Activated T-cell treated with anti-CD3 and anti-CD28 coated beads, Interleukin-2, amount 50 U/mL, for 48 hours (primary cell): ENCODE measurements at places on chromosomes 6 and 20.

GRCh38 chr6:17038316-17038715 lies 63.5 kb upstream of the STMND1 start:
- DNase-seq: no peak

DNA sequence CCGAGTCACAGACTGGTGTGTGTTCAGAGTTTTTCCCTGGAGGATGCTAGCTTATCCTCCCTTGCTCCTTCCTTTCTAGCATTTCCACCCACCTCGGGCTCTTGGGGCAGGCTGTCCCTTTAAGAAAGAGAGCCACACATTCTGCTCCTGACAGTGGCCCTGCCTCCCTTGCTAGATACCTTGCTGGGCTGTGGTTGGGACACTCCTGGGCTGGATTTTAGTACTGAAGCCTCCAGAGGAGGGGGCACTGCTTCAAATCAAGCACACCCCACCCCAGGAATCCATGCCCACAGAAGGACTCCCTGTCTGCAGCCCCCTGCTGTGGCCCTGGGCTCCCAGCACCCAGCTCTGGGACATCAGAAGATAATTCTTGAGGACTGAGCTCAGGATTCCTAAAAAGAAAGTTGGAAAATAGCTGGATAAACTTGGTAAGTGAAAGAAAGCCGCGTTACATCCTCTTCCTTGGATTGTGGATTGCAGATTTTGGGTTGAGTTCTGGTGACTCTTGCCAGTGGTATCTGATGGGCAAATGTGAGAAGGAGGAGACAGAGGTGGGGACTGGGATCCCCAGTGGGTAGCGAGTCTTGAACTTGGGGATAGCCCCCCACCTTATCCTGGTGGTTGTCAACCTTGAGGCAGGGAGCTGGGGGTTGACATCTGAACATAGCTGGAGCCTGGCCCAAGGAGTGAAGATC lies 29.0 kb downstream of the DAAM2 start:
- DNase-seq: no peak

GRCh38 chr6:100101644-100102043 lies 107.6 kb upstream of the MCHR2 start:
- DNase-seq: no peak

- DNase-seq: no peak
These were observed 696.3 kb upstream of the SLC35B3 start for GRCh38 chr6:9131616-9132015.

DNA sequence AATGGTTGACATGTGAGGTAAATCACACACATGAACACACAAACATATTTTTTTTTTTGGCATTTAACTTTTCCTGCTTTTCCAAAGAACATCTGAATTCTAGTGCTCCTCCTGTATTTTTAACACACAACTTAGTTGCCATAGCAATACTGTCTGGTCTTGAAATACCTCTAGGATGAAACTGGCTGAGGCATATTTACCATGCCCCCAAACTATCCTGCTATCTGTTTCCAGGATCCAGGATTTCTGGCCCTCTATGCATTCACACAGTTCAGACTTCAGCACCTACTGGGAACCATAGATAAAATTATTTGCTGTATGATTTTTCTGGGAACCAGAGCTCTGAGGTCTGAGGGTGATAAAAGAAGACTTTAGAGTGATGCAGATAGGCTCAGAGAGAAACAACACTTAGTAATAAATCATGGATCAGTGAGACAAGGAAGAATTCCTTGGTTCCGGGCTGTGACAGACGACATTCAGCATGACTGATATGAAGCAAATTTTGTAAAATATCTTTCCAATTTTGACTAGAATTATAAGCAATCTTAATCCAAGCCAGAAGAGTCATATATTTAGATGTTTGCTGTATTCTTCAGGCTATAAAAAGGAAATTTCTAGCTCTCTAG lies 359.7 kb downstream of the BTBD9 start:
- DNase-seq: no peak

DNA sequence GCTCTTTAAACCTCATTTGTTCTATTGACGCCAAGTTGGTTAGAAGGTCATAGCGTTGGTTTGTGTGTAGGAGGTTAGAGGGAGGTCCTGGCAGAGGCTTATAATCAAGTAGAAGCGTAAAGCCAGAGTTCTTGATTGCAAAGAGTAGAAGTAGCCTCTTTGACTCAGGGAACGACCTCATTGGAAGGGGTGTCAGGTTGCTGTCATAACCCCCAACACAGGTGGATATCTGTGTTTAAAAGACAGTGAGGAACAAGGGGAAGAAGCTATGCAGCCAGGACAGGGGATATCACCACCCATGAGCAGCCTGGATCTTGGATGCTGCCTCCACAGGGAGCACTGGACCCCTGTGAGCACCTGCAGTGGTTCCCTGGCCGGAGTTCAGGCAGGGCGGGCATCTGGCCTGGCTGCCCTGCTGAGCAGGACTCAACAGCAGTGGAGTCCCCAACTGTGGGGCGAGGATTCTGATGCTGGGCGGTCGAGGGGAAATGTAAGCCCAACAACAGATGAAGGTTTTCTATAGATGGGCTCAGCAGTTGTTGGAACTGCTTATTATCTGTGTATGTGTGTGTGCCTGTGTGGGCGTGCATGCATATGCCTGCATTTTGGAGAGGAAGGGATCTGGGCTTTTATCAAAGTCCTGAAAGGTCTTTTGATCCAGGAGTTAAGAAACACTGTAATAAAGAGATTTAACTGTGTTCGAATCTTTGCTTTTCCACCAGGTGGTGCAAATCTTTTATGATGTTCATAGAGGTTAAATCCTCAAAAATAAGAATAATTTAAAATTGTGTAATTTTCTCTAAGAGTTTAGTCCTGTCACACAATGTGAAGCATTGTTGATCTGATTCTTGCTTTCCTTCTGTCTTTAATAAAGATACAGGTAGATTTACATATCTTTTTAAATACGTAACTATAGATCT lies 27.7 kb downstream of the HIVEP1 start:
- no peak for DNase-seq

DNA sequence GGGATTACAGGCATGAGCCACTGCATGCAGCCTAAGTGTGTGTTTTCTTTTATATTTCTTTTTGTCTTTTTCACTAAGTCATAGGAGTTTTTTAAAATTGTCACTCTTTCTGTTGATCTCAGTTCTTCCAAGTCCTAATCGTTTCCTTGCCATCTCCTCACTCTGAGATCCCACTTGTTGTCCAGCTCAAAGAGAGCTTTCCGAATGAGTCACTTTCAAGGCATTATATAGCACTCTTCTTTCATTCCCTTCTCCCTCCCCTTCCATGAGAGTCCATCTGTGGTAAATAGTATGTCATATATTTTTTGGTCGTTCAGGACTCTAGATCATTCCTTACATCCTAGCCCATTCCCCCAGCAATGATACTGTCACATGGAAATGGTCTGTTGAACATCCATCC lies 4.3 kb downstream of the VAPB start:
- DNase-seq: no peak

- DNase-seq: no peak
These were observed 185.6 kb downstream of the BMP7 start for GRCh38 chr20:57080796-57081195.

GRCh38 chr6:1856381-1856780 lies 246.7 kb downstream of the FOXC1 start:
- DNase-seq: no peak

DNA sequence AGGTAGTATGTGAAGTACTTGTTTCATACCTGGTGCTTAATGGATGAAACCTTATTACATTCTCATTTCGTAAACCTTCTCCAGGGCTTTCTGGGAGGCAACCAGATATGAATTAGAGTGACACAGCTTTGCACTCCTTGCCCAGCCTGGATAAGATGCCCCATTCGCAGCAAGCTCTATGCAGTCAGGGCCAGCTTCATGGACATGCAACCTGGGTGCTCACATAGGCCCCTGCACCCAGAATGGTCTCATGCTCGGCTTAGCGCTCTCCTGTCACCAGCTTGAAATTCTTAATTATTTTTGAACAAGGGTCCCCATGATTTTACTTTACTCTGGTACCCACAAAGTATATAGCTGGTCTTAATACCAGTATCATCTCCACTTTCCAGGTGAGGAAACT lies 11.3 kb upstream of the PTGIS start:
- DNase-seq: no peak

GRCh38 chr6:131029626-131030297 lies 33.3 kb downstream of the EPB41L2 start:
- no peak for DNase-seq

- no peak for DNase-seq
These were observed 15.1 kb downstream of the PKIG start for GRCh38 chr20:44597516-44597915.

GRCh38 chr6:92752114-92752513 lies 667.2 kb downstream of the EPHA7 start:
- DNase-seq: no peak

DNA sequence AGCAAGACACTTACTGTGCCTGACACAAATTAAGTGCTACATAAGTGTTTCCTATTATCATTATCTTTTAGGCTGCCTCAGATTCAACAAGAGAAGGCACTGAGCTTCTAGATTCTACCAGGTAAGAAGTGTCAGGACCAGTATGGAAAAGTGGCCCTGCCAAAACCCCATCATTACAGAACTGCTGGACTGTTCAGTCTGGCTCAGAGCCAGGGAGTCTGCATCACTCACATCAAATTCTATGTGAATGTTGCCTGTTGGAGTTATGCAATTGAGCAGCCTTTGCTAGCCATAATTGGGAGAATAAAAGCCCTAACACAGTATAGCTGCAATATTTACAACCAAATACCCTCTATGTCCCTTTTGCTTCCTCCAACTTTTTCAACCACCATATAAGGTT lies 70.9 kb downstream of the ATG5 start:
- DNase-seq: no peak

- DNase-seq: no peak
These were observed 123.2 kb upstream of the ID4 start for GRCh38 chr6:19713984-19714383.

GRCh38 chr6:41252401-41253169 lies 24.4 kb downstream of the TREML4 start:
- no peak for DNase-seq

- no peak for DNase-seq
These were observed 9.5 kb downstream of the CDC5L start for GRCh38 chr6:44396968-44397367.

- no peak for DNase-seq
These were observed 48.3 kb upstream of the RIN2 start for GRCh38 chr20:19709635-19710335.

DNA sequence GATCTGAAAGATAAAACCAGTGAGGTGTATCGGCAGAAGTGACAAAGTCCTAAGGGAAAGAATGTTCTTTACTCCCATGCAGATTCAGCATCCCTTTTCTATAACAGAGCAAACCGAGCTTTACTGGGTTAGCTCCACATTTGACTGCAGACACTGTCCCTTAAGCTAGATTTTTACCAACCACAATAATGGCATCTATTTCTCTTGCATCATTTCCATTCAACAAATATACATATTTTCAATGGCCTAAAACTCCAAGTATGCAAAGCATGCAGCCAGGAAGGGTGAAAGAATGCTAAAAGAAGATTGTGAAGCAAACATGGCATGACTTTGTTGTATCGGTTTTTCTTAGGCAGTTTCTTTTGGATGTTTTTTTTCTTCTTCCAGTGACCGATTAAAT lies 255.4 kb downstream of the OGFRL1 start:
- DNase-seq: no peak

- DNase-seq: no peak
These were observed 116.6 kb upstream of the STXBP5 start for GRCh38 chr6:147087641-147088040.

DNA sequence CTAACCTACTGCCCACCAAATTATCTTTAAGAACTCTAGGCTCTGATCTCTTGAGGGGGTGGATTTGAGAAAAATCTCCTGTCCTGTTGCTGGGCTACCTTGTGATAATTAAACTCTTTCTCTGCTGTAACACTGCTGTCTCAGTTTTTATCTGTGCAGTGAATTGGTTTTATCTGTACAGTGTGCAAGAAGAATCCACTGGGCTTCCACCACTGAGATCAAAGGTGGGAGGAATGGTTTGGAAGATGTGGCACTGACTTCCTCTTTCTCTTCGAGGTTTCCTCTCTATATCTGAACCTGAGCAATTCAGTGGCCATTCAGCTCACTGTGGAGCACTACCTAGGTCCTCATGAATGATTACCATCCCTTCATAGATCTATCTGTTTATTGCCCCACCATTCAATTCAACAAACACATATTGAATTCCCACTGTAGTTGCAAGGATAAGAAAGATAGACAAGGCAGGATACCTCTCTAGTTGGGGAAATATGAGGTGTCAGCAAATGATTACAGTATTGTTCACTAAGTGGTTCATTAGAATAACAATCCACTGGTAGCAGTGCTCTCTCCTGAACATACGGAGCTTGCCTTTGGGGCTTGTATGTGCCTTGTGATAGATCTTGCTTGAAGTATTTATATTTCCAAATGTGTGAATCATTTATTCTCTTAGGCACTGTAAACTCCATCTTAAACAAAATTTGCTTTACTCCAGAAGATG lies 172.1 kb upstream of the ARG1 start:
- DNase-seq: no peak

DNA sequence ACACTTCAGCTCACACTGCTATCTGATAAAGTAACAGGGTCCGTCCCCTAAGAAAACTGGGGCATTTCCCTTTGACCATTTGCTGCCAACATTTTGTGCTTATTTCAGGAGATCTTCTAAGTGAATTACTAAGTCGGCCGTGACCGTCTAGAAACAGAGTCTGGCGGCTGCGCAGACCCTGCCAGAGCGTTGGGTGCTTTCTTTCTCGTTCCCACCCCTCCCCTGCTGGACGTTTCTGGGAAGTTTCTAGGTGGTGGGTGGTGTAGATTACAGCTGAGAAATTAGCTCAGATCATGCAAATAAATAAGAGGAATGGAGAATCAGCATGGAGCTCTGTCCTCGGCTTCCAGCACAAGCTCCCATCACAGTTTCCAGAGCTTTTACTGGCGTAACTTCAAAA lies 128.1 kb downstream of the MYLK4 start:
- no peak for DNase-seq

- DNase-seq: peak; percentile 12
These were observed 88.1 kb downstream of the ERMARD start for GRCh38 chr6:169839493-169839892.

DNA sequence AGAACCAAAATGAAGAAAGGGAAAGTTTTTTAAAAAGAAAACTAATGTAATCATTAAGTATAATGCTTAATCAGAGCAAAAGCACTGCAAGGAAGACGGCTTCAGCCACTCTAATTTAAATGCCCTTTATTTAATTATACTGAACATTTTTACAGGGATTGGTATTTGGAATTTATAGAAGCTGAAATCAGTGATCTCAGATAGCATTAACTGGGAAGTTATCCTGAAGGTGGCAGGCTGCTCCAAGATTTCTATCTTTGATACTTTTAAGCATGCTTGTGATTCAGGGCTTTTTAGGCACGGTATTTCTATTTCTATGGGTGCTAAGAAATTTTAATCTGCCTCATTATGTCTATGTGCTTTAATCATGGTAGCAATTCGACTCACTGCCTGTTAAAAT lies 1.3 kb upstream of the NDUFAF4 start:
- no peak for DNase-seq

- no peak for DNase-seq
These were observed 45.3 kb upstream of the TINAG start for GRCh38 chr6:54262971-54263370.

GRCh38 chr6:126788861-126789365 lies 329.6 kb upstream of the RSPO3 start:
- no peak for DNase-seq
